ENCODE measurements at places on chromosomes 13 and 19.

GRCh38 chr13:95445131-95445530, 107.4 kb upstream of the CLDN10 start:
- no peak for DNase-seq

DNA sequence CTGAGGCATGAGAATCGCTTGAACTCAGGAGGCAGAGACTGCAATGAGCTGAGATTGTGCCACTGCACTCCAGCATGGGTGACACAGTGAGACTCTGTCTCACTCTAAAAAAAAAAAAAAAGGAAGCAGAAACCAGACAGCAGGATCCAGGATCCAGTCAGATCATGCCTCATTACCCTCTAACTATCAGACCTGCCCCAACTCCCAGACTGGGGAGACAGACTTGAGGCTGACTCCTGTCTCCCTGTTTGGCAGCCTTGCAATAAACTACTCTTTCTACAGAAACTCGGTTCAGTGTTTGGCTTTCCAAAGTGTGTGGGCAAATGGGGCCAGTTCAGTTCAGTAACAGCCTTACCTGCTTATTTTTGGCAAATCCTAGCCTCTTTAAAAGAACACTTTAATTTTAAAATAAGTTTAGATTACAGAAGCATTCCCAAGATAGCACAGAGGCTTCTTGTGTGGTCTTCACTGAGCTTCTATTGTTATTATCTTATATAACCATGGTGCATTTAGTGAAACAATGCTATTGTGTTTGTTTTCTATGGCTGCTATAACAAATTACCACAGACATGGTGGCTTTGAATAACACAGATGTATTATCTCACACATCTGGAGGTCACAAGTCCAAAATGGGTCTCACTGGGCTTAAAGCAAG, 18.5 kb downstream of the RASL11A start:
- no peak for DNase-seq

GRCh38 chr19:2475018-2475701, 767 bp upstream of the GADD45B start:
- DNase-seq: peak; percentile 65

DNA sequence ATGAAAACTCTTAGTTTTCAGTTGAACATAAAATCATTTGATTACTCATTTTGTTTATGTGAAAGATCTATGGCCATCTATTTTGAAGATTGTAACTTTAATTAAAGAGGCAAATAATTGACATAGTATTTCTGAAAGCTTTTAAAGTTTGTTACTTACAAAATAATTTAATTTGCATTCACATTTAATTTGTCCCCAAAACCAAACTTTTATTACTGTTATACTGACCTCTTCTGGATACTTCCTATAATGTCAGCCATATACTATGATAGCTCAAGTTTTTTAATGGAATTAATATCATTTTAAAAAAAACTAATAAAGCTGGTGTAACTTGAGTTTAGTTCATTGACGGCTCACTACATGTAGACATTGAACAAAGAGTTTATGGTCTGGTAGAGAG, 4.9 kb upstream of the SGCG start:
- DNase-seq: no peak

All from NB4 (cell line).